ENCODE measurements at places on chromosomes 12 and 14.

GRCh38 chr14:35978561-35978960 is 152.4 kb downstream of the BRMS1L start:
- DNase-seq: no peak

GRCh38 chr12:116456330-116457082 is 102.7 kb upstream of the MAP1LC3B2 start:
- no peak for DNase-seq

GRCh38 chr14:58919217-58919616 is 269.2 kb upstream of the DAAM1 start:
- DNase-seq: no peak

- no peak for DNase-seq
Measured at GRCh38 chr12:121017966-121018491, 1.7 kb upstream of the C12orf43 start.

GRCh38 chr14:22505697-22506377 is 83.2 kb downstream of the DAD1 start:
- no peak for DNase-seq

DNA sequence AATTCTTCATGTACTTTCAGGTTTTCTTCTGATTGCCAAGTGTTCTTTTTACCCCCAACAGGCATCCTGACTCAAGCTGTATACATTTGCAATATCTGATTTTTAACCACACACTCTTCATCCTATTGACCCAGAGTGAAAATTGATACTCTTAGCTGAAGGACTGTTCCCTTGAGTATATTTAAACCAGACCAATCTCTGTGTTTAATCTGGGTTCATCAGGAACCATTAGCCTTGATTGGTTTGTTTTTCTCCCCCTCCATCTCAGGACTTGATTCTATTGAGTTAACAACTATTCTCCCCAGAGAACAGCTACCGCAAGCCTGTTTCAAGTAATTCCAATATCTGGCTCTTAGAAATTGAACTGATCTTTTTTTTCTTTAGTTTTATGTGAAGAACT is 222.3 kb upstream of the NOVA1 start:
- DNase-seq: no peak

- DNase-seq: no peak
Measured at GRCh38 chr12:26643532-26644315, 189.3 kb downstream of the ITPR2 start.

DNA sequence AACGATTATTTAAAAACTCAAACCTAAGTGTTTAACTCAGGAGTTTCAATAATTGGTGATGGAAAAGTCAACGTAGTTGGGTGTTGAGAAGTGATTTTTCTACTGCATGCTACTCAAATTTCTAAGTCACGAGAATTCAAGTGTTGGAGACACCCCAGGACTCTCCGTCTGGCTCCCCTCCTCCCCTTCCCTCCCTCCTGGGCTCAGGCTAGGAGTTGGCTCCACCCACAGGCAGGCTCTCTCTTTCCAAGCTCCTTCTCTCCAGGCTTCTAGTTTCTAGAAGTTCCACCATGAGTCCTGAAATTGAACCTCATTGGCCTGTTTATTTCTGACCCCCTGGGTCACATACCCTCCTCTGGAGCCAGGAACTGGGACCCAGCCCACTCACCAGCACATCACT is 73.0 kb downstream of the TMEM132D start:
- DNase-seq: no peak

- no peak for DNase-seq
Measured at GRCh38 chr12:93226361-93226760, 151.4 kb upstream of the NUDT4 start.

GRCh38 chr12:57816855-57817151 is 1.7 kb downstream of the AVIL start:
- DNase-seq: no peak

DNA sequence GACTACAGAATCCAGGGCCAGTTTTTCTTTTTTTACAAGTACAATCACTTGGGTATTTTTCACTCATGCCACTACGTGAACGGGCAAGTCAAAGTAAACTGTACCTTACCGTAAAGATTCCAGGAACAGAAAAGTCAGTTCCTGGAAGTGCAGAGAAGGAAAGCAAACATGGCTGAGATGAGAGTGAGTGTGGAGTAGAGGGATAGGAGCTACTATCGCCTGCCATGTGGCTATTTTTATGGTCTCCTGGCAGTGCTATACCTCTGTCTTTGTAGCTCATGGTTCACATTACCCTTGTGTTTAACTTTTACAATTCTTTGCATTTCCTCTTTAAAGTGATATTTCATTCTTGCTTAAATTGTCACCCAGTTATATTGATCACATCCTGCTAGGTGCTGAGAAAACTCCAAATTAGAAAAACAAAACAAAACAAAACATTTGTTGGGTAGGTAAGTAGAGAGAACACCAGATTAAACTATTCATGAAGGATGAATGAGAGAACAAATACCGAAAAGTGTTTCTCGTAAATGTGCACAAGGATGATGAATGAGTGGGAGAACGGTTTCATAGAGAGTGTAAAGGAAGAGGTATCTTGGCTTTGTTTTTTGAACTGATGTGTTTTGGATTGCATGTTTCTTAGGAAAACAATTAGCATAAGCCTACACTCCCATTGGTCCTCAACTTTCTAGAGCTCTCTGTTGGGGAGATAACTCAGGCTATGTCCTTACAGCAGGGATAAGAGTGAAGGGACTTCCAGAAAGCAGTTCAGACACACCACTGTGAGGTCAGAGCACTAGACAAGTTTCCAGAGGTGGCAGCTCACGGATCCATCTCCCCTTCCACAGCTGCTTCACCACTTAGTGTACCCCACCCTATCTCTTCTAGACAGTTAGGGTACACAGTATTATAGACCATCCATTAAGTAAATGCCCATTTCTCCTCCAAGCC is 163.7 kb downstream of the IPO8 start:
- DNase-seq: no peak

DNA sequence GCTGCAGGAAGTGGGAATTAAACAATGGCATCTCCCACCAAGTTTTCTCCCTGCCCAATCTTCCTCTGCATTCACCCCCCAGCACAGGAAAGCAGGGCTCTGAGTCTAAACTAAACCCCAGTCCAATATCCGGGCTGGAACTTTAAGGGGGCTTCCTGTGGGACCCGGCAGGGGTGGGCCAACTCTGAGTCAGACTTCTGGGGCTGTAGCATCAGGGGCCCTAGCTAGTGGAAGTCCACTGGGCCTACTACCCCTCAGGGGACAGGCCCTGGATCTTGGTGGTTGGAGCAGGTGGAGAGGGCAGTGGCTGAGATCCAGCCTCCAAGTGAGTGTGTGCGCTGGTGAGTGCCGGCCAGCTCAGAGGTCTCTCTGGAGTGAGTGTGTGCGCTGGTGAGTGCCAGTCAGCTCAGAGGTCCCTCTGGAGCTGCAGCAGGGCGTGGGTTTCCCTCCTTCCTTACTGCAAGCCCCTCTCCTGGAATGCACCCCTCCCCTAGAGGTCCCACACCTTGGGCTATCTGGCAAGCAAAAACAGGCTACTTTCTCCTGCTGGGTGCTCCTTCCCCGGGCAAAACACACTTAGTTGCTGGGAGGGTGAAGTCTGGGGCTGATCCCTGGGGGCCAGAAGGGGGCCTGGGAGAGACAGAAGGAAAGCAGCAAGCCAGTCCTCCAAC is 5.6 kb upstream of the LHX5 start:
- DNase-seq: no peak

DNA sequence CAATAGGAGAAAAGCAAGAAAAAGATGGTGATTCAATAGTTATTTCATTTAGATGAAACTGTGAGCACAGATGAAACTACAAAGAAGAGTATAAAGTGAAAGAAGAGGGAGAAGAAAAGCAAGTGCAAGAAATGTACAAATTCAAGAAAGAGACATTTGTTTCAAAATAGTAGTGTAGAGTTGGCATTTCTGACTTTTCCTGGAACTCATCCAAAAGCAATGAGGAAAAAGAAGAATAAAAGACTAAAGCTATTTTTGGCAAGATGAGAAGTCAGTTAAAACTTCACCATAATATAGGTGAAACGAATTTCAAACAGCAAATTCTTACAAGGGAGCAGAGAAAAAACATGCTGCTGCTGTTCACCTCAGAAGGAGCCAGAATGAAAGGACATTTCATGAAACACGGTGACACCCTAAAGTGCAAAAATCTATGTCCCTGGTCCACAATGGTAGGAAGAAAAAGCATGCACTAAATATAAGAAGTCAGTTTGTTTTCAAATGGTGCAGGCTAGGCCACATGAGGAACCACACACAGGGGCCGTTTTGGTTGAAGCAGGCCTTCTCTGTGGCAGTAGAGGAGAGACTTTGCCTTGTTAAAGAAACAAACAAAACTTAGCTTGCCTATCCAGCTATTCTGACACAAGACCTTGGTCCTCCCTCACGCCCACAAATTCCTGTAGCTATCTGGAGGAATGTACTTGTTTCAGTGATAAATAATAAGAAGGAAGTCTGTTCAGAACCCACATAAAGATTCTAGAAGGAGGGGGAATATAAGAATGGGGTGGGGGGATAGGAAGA is 11.1 kb upstream of the CMAS start:
- no peak for DNase-seq

GRCh38 chr12:93819050-93819491 is 141.9 kb downstream of the CRADD start:
- DNase-seq: peak; percentile 10

GRCh38 chr14:100475268-100475667 is 111.9 kb downstream of the BEGAIN start:
- no peak for DNase-seq

- DNase-seq: peak; percentile 39
Measured at GRCh38 chr14:89720741-89721729, 233.5 kb downstream of the EFCAB11 start.

DNA sequence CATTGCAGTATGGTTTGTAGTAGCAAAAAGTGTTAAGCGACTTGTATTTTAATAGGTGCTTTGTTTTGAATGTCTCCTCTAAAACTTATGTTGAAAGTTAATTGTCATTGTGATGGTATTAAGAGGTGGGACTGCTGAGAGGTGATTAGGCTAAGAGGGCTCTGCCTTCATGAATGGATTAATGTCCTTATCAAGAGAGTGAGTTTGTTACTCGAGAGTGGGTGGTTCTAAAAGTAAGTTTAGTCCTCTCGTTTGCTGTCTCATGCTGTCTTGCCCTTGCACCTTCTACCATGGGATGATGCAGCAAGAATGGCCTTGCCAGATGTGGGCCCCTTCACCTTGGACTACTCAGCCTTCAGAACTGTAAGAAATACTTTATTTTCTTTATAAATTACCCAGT is 17.4 kb downstream of the ZDHHC17 start:
- peak; percentile 89 for DNase-seq

- DNase-seq: no peak
Measured at GRCh38 chr14:82963756-82964155, 1430.1 kb upstream of the SEL1L start.

- no peak for DNase-seq
Measured at GRCh38 chr12:86376052-86376451, 119.9 kb upstream of the MGAT4C start.

GRCh38 chr12:113581342-113581741 is 109.7 kb upstream of the LHX5 start:
- DNase-seq: no peak

- DNase-seq: no peak
Measured at GRCh38 chr12:24754690-24755638, 193.9 kb downstream of the BCAT1 start.

GRCh38 chr12:71190822-71191221 is 33.0 kb upstream of the TSPAN8 start:
- no peak for DNase-seq

GRCh38 chr12:98162906-98163678 is 352.3 kb upstream of the TMPO start:
- no peak for DNase-seq

DNA sequence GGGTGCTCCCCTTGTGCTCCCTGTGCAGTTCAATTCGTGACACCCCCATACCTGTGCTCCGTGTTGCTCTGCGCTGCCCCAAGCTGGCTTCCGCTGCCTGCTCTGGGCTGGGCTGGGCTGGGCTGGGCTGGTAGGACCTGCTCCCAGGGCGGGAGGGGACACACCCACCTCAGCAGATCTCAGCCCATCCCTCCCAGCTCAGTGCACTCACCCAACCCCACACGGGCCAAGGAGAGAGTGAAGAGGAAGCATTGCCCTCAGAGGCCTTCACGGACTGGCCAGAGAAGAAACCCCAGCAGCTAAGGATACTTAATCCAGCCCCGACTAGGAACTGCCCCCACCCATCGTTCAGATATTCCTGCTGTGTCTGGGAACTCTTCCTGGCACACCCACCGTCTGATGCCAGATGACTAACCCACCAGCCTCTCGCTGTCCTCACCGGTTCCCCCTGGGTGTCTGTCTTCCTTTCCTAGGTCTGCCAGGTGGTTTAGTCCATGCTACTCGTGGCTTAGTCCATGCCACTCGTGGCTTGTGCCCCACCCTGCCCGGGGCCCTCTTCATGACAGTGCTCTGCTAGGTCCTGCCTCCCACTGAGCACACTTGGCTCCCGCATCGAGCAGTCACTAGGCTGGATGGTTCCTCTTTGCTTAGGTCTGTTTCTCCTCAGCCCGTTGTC is at the start of gene LPAR5:
Gene LPAR5 (minus strand): TSS at position 104 of the 676 bp plus-strand sequence. CDS start 14,711 bp downstream, outside the sequence.
- peak; percentile 89 for DNase-seq

GRCh38 chr14:36757734-36758601 is 96.3 kb downstream of the PAX9 start:
- DNase-seq: no peak

- DNase-seq: no peak
Measured at GRCh38 chr12:39043424-39043822, 138.0 kb upstream of the CPNE8 start.

DNA sequence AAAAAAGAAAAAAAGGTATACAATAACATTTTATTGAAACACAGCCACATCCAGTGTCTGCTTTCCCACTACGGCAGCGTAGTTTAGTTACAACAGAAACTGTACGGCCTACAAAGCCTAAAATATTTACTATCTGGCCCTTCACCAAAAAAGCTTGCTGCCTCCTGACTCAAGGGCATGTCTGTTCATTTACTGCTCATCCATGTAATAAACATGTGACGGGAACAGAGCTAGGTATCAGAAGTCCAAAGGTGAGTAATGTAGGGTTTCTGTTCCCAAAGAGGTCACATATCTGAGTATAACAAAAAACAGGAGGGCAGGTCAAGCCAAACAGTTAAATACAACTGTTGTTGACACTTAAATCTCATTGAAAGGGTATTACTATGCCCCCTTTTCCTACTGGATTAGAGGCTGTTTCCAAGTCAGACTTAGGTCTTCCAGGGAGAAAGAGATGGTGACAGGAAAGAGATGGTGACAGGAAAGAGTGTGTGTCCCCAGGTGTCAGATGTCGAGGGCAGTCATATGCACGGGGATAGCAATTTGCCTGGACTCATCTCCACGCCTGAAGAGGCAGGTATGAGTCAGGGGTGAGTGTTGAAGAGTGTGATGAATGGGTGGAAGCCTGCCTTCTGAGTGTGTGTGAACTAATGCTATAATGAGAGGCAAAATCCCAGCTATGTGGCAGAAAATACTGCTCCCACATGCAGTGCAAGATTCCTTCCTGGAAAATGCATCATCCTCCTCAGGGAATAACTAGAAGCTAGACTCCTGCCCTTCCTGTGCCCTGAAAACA is 77.7 kb downstream of the MAP3K9 start:
- DNase-seq: no peak

GRCh38 chr14:93056166-93056839 is 59.4 kb downstream of the ITPK1 start:
- DNase-seq: no peak

- no peak for DNase-seq
Measured at GRCh38 chr14:59337141-59337611, 128.0 kb downstream of the GPR135 start.

GRCh38 chr12:19299765-19300164 is 139.5 kb upstream of the AEBP2 start:
- DNase-seq: no peak

- DNase-seq: peak; percentile 8
Measured at GRCh38 chr14:20143911-20144310, 5.3 kb downstream of the OR4N5 start.

- DNase-seq: no peak
Measured at GRCh38 chr14:33165144-33165925, 226.7 kb downstream of the NPAS3 start.

Measured in hematopoietic multipotent progenitor cell treated with erythropoietin and hydrocortisone succinate and interleukin-3 and kit ligand, for 8 days (in vitro differentiated cells).